Effector memory CD8-positive, alpha-beta T cell (primary cell): ENCODE measurements at places on chromosomes 4 and X.

GRCh38 chr4:13641084-13641483 lies 13.6 kb upstream of the BOD1L1 start:
- DNase-seq, result no peak

DNA sequence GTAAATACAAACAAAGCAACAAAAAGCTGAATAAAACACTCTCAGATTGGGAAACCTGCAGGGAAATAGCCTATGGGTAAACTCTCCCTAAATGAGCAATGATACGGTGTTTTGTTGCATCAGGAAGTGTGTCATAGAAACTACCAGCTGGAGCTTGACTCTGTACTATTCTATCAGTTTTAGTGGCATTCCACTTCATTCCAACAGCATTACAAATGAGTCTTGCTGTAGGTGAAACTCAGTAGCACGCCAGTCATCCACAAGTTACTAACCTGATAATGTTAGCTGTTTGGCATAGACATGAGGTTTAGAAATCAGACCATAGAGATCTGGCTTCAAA lies 24.9 kb downstream of the FGFBP1 start:
- no peak for DNase-seq

GRCh38 chr4:87188048-87188447 lies 32.4 kb downstream of the KLHL8 start:
- no peak for DNase-seq

GRCh38 chr4:160406263-160406825 lies 1303.5 kb downstream of the RAPGEF2 start:
- DNase-seq, result no peak

DNA sequence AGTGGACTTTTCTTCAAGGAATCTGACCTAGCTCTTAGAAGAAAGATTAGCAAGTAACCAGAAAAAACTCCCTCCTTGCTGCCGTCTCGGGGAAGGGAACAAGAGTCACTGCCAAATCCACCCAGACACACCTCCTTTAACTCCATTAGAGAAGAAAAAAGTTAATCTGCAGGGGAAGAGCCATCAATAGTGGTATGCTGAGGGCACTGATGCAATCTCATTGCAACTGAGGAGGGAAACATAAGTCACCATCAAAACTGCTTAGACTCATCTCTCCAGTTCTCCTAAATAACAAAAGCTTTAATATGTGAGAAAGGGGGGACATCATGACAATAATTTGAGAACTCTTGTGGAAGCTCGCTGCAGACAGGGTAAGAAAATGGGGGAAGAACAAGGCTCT lies 49.3 kb upstream of the MAGED4B start:
- no peak for DNase-seq

GRCh38 chr4:142840516-142841123 lies 5.5 kb downstream of the INPP4B start:
- no peak for DNase-seq

- no peak for DNase-seq
Observed at GRCh38 chr4:169351872-169352271, 81.1 kb upstream of the SH3RF1 start.

DNA sequence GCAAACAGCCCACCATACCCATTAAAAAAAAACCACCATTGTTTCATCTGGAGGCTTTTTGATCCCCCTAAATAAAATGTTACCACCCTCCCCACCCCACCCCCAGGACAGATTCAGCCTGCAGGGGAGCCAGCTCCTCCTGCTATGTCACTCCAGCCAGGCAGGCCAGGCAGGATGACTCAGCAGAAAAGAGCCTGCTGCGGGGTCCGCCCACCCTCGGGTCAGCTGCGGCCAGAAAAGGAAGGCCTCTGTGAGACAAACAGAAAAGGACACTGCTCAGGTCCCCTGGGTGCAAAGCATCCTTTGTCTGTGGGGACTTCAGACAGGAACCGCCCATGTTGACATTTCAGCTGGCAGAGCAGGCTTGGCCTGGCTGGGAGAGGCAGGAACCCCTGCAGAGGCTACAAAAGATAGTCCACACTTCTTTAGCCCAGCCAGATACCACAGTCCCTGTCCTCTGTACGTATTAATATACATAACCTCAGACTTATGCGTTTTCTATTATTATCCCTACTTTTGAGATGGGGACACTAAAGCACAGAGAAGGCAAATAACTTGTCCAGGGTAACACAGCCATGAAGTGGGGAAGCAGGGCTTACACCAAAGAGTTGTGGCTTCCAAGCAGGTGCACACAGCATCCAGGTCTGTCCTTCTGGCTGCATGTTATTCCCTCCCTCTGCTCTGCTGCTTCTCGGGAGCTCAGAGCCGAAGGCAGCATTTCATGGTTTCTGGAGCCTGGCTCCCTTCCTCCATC lies 147.7 kb downstream of the CPEB2 start:
- DNase-seq, result no peak
